ENCODE measurements at places on chromosomes 12 and 14.
A peak's percentile ranks its signal among the peaks of the same experiment; 100 is the strongest.

DNA sequence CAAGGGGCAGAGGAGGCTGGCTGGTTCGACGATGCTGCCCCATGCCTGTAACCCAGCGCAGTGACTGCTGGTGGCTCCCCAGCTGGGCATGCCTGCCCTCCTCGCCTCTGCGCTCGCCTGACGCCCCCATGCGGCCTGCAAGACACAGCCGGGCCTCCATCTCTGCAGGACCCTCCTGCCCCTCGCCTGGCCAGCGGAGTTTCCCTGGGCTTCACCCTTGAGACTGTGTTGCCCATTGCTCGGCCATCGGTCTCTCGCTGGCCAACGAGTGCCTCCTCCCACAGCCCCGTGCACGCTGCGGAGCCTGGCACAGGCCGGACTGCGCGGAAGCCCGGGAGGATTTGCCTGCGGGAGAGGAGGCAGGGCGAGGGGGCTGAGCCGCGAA, 17.6 kb downstream of the ASPG start:
- no peak for DNase-seq

DNA sequence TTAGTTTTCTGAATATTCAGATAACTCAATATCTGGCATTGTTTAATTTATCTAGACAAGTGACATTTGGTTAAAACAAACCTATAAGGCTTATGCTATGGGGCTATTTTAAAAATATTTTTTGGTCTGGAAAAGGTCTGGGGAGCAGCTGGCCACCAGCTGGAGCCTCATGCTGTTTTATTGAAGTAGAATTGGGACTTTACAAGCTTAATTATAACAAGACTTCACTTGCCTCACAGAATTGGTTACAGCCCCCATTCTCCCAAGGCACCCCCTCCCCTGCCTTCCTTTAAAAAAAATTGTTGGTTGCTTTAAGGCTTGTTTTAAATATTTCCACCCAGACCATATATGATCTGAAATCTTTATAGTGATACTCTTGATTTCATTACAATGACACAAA, 453.9 kb downstream of the ADAMTS20 start:
- DNase-seq = no peak

DNA sequence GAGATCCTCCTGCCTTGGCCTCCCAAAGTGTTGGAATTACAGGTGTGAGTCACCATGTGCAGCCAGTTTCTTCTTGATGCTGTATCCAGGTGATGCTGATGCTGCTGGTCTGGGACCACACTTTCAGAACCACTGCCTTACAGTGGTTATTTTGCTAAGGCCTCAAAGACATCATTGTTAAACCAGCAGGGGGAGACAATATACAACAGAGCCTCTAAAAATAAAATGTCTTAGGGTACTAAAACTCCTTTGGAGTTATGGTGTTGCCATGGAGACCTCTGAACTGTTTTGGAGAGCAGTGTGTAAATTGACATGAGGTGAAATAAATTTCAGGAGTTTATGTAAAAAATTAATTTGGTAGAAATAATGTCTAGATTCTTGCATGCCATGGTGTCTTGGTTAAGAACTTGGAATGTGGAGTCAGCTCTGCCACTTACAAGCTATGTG, 1.1 kb upstream of the ARG2 start:
- peak; percentile 84 for DNase-seq

GRCh38 chr12:52413782-52414345, 7.7 kb upstream of the KRT82 start:
- DNase-seq = no peak

DNA sequence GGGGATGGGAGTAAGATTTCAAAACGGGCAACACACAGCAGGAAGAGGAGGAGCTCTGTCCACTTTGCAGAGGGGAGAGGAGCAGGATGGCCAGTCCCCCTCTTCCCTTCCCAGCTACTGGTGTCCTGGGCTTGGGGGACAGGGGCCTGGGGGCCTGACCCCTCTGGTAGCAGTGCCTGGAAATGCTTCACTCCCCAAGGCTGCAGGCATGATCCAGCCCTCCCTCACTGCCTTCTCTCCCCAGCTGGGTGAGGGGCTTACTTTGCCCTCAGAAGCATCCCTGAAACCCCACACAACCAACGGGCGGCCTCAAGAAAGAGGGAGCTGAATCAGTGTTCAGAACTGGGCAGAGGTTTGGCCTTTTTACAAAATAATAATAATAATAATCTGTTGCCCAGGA, 279.5 kb downstream of the DPF3 start:
- DNase-seq = no peak

- no peak for DNase-seq
Measured at GRCh38 chr12:47835006-47835830, 15.5 kb upstream of the HDAC7 start.

- no peak for DNase-seq
Measured at GRCh38 chr14:88556581-88556980, 1.8 kb upstream of the PTPN21 start.

GRCh38 chr14:104976198-104977007, 1.8 kb downstream of the AHNAK2 start:
- DNase-seq = peak; percentile 67

DNA sequence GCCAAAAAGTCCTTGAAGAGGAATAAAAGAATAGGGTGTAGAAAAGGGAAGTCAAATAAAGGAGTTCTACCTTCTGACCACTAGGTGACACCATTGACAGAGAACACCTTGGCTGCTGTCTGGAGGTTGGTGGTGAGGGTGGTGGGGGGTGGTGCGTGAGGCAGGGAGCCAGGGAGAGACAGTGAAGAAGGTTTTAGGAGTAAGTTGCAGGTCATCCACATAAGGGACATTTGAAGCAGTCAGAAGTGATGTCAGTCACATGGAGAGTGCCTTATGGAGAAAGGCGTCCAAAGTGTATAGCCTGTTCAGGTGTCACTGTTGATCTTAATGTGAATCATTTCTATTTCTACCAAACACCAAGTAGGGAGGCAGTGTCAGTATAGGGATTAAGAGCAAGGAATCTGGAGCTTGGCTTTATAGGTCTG, 279.3 kb upstream of the DDHD1 start:
- peak; percentile 52 for DNase-seq

GRCh38 chr14:101456246-101457175, 104.8 kb upstream of the DIO3 start:
- no peak for DNase-seq

GRCh38 chr12:86834217-86834616, 578.0 kb upstream of the MGAT4C start:
- DNase-seq = no peak

GRCh38 chr14:101257551-101257950, 303.7 kb upstream of the DIO3 start:
- no peak for DNase-seq

Data from fibroblast of skin of back (primary cell).